NCI-H1105 (cell line): ENCODE measurements at places on chromosomes 7 and 10.

DNA sequence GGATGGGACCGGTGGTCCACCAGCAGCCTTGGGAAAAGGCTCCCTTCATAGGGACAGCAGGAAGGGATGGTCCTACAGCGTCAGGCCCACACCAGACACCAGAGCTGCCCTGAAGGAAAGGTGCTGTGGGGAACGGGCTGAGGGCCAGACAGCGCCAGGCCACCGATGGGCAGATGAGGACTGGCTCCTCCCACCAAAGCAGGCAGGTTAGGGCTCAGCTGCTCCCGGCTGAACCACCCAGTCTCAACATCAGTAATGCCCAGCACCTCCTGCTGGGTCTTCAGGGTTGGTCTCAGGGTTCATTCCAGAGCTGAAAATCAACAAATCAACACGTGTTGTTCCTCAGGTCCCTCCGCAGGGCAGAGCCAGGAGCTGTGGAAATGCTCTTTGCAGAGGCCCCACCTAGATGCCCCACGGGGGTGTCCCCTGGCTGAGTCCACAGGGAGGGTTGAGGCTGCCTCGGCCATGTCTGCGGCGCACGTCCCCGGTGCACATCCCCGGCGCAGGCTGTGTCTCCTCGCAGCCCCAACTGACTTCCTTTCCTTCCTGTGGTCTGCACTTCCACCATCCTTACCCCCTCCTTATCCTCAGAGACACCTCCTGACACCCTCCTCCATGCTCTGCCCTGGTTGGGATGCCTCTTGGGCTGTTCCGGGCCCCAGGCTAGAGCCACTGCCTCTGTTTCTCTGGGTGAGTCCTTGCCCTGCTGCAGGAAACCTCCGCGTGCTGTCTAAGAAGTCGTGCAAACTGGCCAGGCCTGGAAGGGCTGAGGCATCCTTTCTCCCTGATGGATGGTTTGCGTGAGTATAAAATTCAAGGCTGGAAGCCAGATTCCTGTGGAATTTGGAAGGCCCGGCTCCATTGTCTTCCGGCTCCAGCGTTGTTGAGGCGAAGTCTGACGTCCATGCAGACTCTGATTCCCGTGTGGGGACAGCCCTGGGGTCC is 32.8 kb upstream of the CFAP46 start:
- DNase-seq: no peak

DNA sequence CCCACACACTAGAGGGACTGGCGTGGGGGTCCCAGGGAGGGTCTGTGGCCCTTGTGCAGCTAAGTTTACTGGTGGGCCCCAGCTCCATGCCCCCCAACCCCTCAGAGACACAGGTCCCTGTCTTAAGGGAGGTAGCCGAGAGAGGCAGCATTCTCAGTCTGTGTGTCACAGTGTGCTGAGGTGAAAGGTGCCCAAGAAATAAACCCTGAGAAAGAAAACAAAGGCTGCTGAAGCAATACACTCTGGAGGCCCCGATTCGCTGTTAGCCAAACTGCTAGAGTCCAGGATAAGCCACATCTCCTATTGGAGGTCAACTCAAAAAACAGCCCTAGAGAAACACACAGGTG is 28.6 kb upstream of the NDST2 start:
- no peak for DNase-seq

- no peak for DNase-seq
Observed at GRCh38 chr7:40922316-40922670, 780.6 kb downstream of the INHBA start.

DNA sequence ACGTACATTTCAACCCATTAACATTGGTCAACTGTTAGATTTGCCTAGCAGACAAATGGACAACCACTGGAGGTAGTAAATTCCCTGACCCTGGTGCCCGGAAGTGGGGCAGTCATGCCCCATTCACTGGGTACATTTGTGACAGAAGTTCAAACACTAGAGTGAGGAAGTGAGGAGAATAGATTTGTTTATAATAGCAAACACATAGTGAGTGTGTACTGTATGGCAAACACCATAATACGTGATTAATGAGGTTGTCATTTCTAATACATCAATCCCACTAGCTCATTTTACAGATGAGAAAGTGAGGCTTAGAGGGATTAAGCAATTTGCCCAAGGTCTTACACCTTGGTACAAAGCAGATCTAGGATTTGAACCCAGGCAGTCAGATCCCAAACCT is 181.9 kb upstream of the MKLN1 start:
- DNase-seq: no peak

DNA sequence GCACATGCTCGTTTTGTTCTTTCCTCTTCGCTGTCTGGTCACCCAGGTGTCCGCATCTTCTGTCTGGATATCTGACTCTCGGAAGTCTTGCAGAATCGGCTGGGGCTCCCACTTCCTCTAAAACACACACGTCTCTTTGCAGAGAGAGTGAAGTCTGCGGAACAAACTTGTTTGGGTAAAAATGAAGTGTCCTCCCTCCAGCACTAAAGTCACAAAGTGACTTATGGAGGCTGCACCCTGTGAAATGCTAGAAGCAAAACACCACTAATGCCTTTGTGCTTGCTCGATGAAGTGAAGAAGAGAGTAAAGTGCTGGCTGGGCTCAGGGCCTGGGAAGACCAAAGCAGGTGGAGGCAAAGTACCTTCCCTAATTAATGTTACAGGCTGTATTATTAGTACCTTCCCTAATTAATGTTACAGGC is 71.4 kb downstream of the FGFR2 start:
- peak; percentile 72 for DNase-seq

GRCh38 chr10:47008769-47009168 is 97.5 kb downstream of the PTPN20 start:
- no peak for DNase-seq

DNA sequence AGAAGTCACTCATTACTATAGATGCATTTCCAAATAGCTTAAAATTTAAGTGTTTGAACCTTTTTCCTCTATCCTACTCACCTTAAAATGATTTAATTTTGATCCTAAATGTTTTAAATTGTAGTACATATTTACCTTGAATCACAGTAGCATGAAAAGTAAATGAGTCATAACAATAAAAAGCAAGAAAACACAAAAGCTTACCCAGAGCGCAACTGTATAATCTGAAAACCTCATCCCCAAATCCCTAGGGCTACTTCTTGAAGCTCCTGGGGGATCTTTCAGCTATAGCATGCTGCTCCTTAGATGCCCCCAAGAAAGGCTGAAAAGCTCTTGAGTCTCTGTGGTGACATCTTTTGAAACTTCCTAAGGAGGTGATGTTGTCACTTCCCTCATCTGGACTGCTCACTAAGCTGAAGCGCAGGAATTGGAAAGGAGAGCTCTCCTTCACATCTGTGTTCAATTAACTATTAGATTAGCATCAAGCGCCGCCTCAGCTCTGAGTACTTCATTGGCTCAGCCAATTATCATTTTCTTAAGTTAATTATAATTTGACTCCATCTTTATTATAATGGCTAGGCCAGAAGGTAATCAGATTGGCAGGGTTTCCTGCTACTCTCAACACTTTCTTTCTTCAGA is 60.2 kb downstream of the SEMA3E start:
- DNase-seq: no peak

GRCh38 chr10:50882540-50882983 is 2.9 kb downstream of the A1CF start:
- no peak for DNase-seq

DNA sequence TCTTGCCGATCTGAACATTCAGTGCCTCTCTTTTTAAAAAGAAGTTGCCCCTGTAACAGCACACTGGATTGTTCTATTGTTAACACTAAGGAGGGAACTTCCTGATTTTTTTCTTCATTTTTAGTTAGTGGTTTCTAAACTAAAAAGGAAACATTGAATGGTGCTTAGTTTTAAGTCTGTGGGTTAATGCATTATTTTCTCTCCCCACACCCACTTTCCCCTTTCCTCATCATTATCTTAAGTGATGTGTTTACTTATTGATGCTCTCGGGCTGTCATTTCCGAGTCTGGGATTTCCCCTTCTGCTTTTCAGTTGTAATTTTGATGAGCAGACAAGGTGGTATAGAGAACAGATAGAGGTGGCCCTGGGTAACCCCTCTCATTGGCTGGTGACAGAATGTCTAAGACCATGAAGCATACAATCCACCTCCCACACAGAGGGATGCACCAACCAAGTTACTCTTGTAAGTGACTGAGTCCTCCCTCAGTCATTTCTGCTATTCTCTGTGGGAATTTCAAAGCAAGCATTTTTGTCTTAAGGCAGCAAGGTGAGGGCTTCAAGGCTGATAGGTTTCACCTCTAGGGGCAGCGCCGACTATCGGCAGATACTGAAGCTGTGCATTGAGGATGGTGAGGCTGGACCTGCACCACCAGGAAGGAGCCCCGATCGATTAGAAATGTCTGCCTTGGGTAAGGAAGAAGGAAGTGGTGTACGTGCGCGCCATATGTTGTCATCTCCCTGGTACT is 49.5 kb downstream of the CHN2 start:
- no peak for DNase-seq

GRCh38 chr7:93693796-93694195 is 119.3 kb upstream of the CALCR start:
- DNase-seq: no peak

DNA sequence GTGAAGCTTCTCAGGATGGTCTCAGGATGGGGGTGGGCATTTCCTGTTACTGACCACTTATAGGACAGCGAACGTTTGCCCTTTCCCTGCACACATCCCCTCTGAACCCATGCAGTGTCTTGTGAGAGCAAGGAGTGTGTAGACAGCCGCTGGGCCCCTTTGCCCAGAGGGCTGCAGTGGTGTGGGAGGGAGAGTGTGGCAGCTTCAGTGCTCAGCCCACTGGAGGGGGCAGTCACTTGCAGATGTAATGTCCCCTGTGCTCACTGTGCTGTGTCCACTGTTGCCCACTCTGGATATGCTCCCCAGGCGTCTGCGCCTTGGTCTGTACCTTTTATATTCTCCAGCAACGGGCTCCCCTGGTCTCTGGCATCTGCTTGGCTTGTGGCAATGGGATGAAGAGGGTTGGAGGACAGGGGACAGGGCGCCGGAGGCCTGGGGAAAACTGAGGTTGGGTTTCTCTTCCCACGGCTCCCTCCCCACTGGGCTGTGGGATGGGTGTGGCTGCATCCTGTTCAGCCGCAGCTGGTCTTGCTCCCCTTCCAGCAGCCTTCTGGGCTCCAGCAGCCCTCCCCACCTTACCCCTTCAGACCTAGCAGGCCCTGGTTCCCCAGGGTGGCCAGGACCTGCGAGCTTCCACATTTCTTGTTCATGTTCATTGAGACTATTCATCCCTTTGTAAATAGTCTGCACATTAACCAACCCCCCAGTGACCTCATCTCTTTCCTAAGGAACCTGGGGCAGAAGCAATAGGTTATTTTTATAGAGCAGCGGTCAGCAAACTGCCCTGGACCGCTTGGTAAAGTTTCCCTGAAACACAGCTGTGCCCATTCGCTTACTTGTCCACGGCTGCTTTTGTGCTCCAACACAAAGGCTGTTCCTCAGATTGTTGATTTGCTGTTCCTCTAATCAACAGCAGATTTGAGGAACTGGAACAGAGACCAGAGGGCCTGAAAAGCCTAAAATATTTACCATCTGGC is 6.1 kb downstream of the ZNF789 start:
- no peak for DNase-seq

- DNase-seq: no peak
Observed at GRCh38 chr7:105805447-105806019, 70.9 kb downstream of the ATXN7L1 start.

- no peak for DNase-seq
Observed at GRCh38 chr7:19410106-19410505, 264.9 kb upstream of the FERD3L start.

GRCh38 chr7:157007470-157008066 is 2.9 kb downstream of the MNX1 start:
- DNase-seq: no peak

- no peak for DNase-seq
Observed at GRCh38 chr7:105599551-105599950, 18.3 kb upstream of the EFCAB10 start.

- DNase-seq: no peak
Observed at GRCh38 chr7:24700521-24701260, 56.6 kb downstream of the GSDME start.

DNA sequence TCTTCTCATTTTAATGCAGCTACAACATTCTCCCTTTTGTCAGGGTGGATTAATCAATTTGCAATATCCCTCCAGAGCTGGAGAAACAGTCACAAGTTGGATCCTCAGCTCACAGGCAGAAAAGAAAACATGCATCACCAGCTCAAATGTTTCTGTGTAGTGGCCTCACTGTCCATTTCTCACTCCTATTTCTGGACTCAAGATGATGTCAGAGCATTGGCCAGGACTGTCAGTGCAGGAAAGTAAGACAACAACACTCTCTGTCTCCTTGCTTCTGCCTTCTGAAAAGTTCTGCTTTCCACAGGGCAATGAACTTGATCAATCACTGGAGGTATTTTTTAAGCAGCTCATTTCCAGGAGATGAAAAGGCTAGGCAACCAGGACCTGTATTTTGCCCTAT is 8.2 kb upstream of the SVIL start:
- no peak for DNase-seq

GRCh38 chr7:104935276-104935675 is 78.7 kb upstream of the KMT2E start:
- DNase-seq: no peak

- DNase-seq: no peak
Observed at GRCh38 chr7:44201813-44202212, 1.0 kb downstream of the YKT6 start.
